ENCODE measurements at places on chromosomes 12 and 14.

DNA sequence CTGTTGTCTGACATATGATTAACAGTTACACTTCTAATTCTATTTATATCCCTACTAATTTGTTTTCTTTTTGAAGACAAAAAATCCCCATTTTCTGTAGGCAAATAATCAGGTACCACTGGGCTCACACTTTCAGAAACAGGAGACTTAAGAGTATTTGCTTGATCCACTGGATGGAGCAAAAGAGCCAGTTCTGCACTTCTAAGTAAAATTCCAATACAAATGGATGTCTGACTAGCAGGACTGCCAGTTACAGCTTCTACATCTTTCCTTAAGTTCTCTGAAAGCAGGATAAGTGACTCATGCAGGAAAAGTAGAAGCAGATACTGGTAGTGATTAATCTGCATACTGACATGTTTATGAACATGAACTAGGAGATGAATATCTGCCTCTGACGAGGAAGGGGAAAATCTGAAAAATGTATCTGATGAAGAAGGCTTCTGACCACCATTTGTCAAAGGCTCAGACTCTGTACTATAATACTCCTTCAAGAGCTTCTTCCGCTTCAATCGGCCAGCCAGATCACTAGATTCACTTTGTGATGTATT lies 73.8 kb upstream of the ANKS1B start:
- DNase-seq, result no peak

DNA sequence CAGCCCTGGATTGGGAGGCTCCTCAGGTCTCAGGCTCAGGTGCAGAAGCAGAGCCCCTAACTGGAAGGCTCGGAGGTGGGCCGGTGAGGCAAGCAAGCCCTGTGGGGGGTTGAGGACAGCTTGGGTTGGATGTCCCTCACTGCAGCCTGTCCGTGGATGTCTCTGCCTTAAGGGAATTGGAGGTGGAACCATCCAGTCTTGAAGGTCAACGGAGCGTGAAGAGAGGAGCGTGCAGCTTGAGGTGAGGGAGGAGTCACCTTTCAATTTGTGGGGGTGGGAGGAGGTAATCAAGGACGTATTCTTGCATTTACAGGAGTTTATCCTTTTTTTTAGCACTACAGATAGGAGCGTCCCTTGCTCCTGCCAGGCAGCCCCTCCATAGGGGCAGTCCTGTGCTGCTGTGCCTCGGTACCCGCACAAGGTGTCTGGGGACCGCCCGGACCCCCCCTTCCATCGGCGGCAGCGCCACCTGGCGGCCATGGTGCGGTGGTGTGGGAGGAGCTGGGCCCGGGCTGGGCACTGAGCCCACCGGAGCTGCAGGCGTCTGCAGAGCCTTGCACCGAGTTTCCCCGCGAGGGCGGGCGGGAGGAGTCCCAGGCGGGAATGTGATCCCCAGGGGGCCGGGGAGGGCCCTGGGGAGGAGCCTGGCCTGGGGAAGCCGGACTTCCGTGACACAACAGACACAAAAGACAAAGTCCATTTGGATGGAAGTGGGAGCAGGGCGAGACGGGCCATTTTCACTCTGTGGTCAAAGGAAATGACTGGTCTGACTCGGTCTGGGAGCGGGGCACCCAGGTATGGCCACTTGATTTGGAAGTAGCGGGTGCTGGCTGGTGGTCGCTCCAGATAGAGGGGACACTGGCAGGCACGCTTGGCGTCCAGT lies 864 bp downstream of the DNAJC22 start:
- peak; percentile 68 for DNase-seq

DNA sequence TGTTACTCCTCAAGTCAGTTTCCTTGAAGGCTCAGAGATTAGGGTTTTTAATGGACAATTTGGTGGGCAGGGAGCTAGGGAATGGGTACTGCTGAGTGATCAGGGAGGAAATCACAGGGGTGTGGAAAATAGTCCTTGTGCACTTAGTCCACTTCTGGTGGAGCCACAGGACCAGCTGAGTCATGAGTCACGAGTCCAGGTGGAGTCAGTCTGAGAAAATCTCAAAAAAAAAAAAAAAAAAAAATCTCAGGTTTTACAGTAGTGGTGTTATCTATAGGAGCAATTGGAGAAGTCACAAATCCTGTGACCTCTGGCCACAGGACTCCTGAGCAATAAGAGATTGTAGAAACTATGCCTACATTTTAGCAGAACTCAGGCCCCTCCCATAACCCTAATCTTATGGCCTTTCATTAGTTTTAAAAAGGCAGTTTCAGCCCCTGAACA lies 28.2 kb upstream of the AMN1 start:
- DNase-seq, result no peak

DNA sequence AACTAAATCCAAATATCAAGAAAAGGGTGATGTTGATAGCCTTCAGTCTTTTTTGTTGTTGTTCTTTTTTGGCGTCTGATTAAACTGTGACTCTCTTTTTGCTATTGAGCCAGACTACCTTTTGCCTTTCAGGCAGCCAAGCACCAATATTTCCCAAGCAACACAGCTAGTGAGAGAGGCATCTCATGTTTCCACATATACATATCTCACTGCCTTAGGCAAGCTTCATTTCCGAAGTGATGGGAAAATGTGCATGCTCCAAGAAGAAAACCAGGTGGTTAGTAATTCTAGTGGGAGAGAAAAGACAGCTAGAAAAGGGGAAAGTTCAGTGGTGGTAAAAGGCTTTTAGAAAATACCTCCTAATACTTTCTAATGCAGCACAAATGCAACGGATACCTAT lies 277.7 kb downstream of the TMTC2 start:
- no peak for DNase-seq

DNA sequence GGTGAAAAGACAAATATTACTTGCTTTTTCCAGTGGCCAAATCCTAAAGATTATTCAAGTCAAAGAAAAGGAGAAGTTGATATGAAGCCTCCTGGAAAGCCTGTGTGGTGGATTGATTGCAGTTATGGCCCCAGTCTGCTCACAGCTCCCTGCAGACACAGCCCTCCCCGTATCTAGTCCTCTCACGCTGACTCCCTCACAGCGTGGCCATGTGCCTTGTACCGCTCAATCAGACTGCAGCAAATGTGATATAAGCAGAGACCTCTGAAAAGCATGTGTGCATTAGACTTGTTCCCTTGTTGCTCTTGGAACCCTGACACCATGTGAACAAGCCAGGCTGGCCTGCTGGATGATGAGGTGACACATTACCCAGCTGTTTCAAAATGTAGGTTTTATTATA lies 398.0 kb upstream of the GARIN6 start:
- no peak for DNase-seq

DNA sequence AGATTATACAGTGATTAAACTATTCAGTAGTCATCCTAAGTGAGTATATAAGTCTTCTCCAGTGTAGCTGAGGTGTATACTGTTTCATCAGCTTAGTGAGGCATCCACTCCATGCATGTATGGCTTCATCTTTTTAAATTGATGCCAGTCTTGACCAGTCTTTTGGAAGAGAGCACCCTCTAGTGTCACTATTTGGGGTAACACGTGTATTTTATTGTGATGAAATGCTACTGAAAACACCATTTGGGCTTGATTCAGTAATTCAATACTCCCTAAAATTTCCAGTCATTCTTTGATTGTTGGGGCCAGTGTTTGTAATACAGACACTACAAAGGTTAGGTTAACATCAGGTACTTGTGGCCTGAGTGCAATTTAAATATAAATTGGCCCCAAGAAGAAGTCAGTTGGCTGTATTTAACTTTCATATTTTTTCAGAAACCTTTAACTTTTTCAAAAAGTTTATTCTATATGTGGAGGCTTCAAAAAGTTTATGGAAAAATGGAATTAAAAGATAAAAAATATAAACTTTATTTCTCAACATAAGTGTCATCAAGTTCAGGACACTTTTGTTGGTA lies 35.3 kb downstream of the MIPOL1 start:
- no peak for DNase-seq

DNA sequence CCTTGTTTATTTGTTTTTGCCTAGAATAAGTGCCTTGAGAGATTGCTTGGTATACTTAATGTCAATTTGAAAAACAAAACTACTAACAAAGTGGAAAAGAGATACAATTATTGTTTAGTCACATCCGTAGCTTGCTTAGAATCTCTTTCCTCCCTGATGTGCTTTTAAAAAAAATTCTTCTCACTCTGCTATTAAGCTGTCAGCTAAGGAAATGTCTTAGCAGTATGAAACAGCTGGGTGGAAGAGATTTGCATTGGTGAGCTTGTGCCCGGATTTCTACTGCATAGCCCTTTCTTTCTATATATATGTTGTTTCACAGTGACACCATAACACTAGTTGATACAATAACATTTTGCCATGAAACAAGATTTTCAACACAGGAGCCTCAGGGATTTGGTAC lies 229.4 kb upstream of the RGS6 start:
- DNase-seq, result no peak

DNA sequence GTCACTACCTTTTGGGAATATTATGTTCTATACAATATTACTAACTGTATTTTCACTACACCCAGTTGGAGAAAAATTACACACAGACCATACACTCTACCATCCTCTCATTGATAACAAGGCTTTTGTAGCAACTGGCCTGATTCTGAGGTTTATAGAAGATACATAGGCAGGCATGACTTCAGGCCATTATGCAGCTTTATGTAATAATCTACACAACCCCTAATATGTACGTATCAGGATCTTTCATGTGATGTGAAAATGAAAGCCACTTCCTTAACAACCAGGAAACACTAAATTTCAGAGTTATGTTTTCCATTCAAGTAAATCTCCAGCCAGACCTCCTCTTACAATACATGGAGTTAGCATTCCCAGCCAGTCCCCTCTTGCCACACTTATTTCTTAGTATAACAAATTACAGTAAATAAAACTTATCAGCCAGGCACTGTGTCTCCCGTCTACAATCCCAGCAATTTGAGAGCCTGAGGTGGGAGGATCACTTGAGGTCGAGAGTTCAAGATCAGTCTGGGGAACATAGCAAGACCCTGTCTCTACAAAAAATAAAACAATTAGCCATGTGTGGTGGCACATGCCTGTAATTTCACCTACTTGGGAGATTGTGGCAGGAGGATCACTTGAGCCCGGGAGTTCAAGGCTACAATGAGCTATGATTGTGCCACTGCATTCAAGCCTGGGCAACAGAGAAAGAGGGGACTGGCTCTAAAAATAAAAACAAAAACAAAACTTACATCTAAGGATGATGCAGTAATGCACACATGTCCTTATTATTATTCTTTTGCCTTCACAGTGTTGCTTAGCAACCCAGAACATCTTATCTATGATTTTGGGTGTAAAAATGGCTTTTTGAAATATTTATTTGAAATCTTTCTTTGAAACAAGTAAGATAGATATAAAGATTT lies 10.4 kb upstream of the OSBPL8 start:
- no peak for DNase-seq

- DNase-seq, result no peak
Observed at GRCh38 chr12:11703378-11703777, 53.9 kb downstream of the ETV6 start.

GRCh38 chr12:3207175-3207574 lies 130.0 kb downstream of the TSPAN9 start:
- no peak for DNase-seq

DNA sequence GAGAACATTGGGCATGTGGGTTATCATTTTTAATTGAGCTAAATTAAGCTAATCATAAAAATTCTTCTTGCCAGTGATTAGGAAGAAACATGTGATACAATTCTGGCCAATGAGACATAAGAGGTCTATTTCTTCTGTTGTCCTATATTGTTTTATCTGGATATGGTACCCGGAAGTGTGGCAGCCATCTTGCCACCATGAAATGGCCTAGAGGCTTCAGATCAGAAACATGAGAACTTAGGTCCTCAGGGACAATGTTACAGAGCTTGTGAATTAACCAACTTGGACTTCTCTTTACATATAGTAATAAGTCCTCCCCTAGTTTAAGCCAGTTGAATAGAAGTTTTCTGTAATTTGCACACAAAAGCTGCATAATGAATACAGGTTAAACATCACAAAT lies 30.5 kb downstream of the MBIP start:
- no peak for DNase-seq

GRCh38 chr14:71952381-71953363 lies 20.4 kb downstream of the RGS6 start:
- no peak for DNase-seq

GRCh38 chr12:57218030-57218853 lies 1.6 kb downstream of the NXPH4 start:
- DNase-seq, result no peak

- no peak for DNase-seq
Observed at GRCh38 chr12:15756822-15757221, 32.4 kb downstream of the EPS8 start.

DNA sequence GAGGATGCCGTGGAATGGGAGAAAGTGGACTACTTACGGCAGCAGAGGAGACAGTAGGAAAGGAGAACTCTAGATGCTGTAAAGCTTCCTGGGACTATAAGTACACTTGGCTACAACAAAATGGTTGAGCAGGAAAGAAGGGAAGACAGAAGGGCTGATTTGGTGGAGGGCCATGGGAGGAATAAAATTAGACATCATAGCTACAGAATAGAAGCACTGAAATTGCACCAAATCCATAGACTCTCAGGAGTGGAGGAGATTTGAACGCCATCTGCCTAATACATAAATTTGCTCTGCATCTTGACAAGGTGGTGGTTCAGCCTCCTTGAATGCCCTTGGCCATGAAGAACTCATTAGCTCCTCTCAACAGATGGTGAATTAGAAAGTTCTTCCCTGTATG lies 16.3 kb upstream of the DCP1B start:
- no peak for DNase-seq

GRCh38 chr14:21240417-21240816 lies 28.8 kb downstream of the HNRNPC start:
- no peak for DNase-seq

GRCh38 chr12:100376161-100376560 lies 19.3 kb downstream of the SLC17A8 start:
- DNase-seq, result no peak

GRCh38 chr14:101958418-101959180 lies 5.8 kb upstream of the DYNC1H1 start:
- no peak for DNase-seq

DNA sequence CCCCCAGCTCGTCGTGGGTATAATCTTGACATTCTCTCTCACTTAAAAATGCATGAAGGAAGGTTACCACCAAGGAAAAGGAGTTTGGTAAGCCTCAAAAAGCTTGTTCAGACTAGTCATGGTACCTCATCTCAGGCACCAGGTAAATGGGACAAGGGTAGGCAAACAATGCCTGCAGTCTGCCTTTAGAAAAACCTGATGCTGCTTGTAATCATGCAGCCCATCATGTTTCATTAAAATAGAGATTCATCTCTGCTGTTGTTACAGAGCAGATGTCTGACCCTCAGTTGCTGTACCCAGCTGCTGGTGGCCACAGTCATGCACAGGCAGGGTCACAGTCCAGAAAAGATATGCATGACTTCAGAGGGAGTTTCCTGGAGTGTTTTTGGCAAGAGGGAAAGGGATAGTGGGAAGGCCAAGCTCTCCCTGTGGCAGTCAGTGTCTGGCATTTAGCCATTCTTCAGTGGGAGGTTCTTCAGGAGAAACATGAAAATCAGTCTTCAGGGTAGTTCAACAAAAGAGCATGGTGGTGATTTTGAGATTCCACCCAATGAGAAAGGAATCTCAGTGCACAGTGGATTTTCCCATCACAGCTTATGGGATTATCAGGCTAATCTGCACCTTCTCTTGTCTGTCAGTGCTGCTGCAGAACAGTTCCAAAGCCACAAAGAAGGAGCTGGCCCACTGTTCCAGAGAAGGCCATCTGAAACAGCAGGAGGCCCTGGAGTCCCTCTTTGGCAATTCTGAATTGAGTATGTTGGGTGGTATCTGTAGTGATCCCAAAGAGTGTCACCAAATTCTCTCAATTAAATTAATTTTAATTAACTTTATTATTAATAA lies 202.7 kb upstream of the FRMD6 start:
- DNase-seq, result no peak
